NCI-H460 (cell line): ENCODE measurements at places on chromosomes 5 and 9. TPM values are rescaled to one million over a fixed set of nuclear protein-coding genes. Genes with fewer than 3 reads are reported as not detected.
A peak's percentile ranks its signal among the peaks of the same experiment; 100 is the strongest.

The SOHLH1 gene
- total RNA-seq = not detected in 2 replicates

DNA sequence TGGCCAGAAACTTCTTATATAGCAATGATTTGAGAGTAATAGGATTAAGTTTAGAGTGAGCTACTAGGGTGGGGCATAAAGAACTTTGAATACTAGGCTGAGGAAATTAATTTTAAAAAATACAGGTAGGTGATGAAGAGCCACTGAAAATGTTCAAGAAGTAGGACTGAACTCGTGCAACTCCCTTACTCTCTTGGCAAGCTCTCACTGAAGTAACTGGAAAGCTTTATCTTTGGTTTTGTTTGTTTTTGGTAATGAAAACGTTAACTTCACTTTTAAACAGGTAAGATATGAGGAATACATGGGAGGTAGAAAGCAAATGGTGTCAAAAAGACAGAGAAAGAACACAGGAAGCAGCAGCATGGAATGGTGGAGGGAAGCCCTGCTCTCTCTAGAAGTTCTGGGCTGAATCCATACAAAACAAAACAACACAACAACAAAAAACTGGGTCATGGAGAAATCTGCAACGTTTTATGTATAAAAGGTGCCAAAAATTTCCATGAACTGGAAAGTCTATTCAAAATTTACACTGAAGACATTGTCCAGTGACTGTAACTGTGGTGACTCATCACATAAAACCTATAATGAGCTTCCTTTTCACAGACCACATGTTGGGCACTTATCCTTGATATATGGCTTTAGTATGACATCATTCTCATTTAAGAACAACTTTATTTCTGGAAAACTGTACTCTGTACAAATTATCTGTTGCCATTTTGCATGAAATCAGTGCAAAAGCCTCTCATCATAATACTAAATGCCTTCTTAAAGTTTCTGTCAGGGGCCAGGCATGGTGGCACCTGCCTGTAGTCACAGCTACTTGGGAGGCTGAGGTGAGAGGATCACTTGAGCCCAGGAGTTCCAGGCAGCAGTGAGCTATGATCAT lies 91.2 kb upstream of the CHD1 start:
- DNase-seq = peak; percentile 38

The PGM5 gene
- 0.07 TPM in 1 of 2 replicates, not detected in the other for total RNA-seq

- no peak for DNase-seq
Observed at GRCh38 chr5:997001-997474, 11.6 kb upstream of the NKD2 start.

DNA sequence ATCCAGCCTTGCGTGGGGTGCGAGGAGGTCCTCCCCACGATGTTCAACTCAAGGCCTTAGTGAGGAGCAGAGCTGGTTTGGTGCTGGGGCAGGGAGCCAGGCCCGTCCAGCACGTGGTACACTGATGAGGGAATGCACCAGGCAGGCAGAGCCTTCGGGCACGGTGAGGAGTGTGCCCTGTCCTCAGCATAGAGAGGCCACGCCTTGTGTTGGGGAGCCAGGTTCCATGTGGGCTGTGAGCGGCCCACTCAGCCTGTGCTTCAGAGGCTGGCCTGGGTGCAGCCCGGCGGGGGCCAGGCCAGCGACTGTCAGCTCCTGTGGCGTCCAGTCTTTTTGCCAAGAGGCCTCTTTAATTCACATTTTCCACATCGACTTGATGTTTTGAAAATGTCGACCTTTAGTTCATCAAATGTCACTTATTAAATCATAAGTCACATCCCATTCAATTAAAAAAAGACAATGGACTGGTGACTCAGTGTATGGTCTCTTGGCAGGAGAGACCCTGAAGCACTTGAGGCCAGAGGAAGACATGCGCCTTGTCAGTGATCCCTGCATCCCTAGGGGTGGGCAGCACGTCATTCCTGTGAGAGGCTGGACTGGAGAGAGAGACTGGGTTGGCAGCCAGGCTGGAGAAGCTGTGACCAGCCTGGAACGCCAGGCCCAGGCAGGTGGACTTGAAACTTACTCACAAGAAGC lies 21.7 kb downstream of the ERGIC1 start:
- DNase-seq = no peak

DNA sequence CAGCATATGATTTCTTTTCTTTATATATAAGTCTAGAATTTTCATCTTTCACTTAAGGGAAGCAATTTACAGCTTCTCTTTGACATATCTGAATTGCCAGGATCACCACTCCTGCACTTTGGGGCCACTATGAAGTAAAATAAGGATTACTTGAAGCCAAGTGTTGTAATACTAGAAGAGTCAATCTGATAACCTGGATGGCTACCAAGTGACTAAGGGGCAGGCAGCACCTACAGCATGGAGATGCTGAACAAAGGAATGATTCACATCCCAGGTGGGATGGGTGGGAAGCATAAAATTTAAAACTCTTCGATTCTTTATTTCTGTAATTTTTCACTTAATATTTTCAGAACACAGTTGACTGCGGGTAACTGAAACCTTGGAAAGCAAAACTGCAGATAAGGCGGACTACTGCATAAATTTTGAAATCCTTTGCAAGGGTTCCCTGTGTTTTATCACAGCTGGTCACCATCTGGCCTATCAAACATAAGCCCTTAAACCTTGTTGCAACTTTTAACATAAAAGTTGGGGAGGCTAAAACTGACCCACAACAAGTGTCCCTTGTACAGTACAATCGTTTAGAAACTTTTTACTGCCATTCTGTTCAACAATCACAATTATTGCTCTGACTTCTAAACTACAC lies 31.2 kb downstream of the NR3C1 start:
- no peak for DNase-seq

The LIX1 gene
- total RNA-seq = not detected in 2 replicates

DNA sequence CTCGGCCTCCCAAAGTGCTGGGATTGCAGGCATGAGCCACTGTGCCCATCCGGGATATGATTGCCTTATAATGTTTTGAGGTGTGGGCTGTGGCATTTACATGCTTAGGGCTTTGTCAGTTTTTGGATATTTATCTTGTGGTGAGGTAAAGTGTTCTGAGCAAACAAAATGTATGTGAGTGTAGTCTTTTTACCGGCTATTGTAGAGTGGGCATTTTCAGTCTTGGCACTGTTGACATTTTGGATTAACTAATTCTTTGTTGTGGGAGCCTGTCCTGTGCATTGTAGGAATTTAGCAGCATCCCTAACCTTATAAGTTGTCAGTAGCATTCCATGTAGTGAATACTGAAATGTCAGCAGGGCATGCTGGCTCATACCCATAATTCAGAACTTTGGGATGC lies 21.6 kb downstream of the G3BP1 start:
- DNase-seq = no peak

DNA sequence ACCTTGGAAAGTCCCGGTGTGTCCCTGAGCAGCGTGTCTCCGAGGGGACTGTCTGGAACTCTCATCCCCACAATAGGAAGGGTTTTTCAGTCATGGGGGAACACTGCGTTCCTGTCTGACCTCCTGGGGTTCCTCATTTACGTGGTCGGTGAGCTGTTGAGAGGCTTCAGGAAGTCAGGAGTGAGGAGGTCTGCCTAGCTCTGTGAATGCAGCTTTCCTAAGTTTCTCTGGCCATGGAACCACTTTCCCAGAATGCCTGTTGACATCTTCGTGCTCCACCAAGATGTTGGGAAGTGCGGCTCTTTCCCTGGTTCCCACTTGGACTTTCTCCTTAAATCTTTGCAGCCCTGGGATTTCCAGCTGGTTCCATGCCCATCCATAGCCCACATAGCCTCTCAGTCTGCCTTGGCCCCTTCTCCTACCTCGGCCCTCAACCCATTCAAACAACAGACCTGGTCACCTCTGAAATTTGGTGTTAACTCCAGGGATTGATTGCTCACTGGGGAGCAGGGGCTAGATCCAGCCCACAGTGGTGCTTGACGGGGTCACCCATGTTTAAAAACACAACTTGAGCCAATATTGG lies 27.2 kb downstream of the PSAT1 start:
- no peak for DNase-seq

DNA sequence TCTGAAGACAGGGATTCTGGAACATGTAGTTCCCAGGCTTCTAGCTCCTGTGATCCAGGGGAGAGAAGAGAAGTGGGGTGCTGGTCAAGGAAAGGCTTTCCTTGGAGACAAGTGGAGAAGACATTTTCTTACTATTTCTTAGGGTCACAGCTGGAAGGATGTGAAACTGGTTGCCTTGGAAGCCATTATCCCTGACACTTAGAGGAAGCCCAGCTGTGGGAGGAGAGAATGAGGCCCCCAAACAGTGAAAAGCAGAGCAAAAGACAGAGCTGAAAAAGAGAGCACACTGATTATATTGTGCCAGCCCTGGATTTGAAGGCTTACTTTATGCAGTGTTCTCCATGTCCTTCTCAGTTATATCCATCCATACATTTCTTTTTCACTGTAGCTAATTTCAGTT lies 17.5 kb upstream of the SHB start:
- DNase-seq = no peak

The NXNL2 gene
- total RNA-seq = 0.17 TPM in 1 of 2 replicates, not detected in the other

DNA sequence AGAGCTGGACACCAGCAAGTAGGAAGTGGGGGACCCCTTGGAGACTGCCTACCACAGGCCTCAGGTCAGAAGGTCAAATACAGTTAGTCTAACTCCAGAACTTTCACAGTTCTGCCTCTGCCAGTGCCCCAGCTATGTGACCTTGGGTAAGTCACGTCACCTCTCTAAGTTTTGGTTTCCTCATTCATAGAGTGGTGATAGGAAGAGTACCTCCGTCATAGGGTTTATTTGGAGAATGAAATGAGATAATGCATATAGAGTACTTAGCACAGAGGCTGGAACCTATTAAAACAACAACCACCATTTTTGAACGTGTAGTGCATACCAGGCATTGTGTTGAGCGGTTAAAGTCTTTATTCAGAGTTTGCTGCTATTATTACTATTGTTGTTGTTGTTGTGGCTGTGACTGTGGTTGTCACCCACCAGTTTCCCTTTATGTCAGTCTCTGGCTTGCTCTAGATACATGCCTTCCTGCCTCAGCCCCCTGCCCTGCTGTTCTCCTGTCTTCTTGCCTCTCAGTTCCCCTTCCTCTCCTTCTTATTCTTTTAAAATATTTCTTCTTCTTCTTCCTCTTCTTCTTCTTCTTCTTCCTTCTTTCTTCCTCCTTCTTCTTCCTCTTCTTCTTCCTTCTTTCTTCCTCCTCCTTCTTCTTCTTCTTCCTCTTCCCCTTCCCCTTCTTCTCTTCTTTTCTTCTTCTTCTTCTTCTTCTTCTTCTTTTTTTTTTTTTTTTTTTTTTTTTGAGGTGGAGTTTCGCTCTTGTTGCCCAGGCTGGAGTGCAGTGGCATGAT lies 67.8 kb downstream of the RALGPS1 start:
- no peak for DNase-seq

GRCh38 chr5:36357391-36357975 lies 55.8 kb upstream of the RANBP3L start:
- DNase-seq = no peak

The EDIL3 gene
- 33.7 and 39.4 TPM in 2 replicates for total RNA-seq

The SV2C gene
- total RNA-seq = not detected in 2 replicates

GRCh38 chr5:154390746-154391359 lies 54.9 kb upstream of the SAP30L start:
- DNase-seq = no peak

DNA sequence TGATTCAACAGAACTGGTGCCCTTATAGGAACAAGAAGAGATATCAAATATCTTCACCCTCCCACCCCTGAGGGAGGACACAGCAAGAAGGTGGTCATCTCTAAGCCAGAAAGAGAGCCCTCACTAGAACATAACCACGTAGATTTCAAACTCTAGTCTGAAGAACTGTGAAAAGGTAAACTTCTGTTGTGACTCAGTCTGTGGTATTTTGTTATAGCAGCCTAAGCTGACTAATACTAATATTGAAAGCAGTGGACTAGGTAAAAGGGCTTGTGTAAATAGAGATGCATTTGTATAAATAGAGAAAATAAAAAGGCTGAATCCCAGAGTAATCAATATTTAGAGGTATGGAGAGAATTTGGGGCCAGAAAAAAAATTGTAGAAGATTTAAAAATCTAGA lies 157.6 kb upstream of the CCNH start:
- no peak for DNase-seq

- DNase-seq = no peak
Observed at GRCh38 chr5:133118741-133119140, 66.9 kb downstream of the HSPA4 start.

- no peak for DNase-seq
Observed at GRCh38 chr5:109161914-109162683, 247.7 kb downstream of the PJA2 start.
